PC-3 (cell line): ENCODE measurements at places on chromosomes 2 and 18.
A peak's percentile ranks its signal among the peaks of the same experiment; 100 is the strongest.

- no peak for DNase-seq
These were observed 2.8 kb downstream of the PECR start for GRCh38 chr2:216078776-216079175.

DNA sequence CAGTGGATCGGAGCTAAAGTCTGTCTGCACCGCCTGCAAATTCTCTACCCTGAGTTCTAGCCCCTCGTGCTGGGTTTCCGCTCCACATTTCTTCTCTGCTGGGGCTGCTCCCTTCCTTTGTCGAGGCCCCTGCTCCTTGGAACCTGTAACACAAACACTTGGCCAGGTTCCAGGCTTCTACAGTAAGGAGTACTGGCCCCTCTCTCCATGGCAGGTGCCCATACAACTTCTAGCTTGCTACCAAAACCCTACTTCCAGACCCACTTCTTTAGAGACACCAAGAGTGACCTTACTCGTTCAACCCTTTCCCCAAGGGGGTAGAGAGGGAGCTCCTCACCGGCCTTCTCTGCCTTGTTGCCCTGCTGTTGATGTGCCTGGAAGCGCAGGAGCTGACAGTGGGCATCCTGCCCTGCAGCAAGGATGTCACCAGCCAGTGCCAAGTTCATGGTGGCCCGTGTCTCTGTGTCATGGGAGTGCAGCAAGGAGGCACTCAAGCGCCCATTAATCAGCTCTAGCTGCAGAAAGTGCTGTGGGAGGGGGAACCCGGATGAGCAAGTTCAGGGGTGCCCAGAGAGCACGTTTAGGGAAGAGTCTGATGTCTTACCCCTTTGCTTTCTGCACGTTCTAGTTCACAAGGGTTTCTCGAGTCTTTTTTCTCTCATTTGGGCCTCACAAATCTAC, 1.1 kb downstream of the PREB start:
- no peak for DNase-seq

- peak; percentile 12 for DNase-seq
These were observed 32.2 kb downstream of the RFX8 start for GRCh38 chr2:101442667-101443061.

GRCh38 chr2:239468491-239469105, 67.8 kb upstream of the HDAC4 start:
- DNase-seq, result no peak

- DNase-seq, result no peak
These were observed 317.9 kb downstream of the GBX2 start for GRCh38 chr2:235850289-235850688.

DNA sequence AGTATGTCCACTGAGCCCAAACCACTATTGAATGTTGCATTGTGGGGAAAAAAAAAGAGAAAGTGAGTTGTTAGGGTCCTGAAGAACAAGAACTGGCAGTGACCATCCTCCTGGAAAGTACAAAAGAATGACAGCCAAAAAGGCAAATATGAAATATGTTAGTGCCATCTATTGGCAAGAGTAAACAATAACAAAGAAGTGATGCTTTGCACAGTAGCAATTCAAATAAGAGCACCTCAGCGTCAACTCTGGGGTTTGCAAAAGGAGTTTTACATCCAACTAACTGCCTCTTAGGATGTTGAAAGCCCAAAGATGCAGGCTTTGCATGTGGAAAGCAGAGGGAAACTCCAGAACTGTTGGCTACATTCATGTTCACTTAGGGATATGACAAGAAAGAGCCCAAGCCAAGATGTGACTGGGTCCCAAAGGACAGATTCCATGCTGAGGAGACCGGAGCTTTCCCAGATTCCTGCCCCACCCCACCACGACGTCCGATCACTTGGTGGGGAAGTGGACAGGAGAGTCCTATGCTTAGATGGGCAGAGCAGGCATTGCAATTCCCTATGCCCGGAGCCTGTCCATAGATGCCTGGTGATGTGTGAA, 15.6 kb downstream of the TRABD2A start:
- DNase-seq, result peak; percentile 61

- DNase-seq, result peak; percentile 4
These were observed 47.3 kb upstream of the GULP1 start for GRCh38 chr2:188244383-188244782.

- no peak for DNase-seq
These were observed 2.1 kb downstream of the NEURL3 start for GRCh38 chr2:96502891-96503636.

DNA sequence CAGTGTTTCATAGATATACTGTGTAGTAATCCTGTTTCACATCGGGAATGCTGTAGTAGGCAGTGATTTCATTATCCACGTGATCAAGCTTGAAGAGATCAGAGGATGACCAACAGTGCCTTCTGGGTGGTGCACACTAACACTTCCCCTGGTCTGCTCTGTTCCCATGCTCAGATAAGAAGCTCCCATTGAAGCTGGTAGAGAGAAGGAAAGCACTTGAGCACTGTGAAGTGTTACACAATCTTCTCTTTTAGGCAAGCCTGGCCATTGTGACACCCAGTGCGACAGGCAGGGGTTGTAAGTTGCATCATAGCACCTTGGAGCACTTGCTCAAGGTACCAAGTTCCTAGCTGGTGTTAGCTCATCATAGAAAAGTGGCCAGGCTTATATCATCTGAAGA, 30.6 kb upstream of the GPD2 start:
- no peak for DNase-seq

GRCh38 chr2:46561731-46562450, 82.5 kb downstream of the TMEM247 start:
- DNase-seq, result no peak

- DNase-seq, result no peak
These were observed 312.2 kb upstream of the EPAS1 start for GRCh38 chr2:45984896-45985473.

DNA sequence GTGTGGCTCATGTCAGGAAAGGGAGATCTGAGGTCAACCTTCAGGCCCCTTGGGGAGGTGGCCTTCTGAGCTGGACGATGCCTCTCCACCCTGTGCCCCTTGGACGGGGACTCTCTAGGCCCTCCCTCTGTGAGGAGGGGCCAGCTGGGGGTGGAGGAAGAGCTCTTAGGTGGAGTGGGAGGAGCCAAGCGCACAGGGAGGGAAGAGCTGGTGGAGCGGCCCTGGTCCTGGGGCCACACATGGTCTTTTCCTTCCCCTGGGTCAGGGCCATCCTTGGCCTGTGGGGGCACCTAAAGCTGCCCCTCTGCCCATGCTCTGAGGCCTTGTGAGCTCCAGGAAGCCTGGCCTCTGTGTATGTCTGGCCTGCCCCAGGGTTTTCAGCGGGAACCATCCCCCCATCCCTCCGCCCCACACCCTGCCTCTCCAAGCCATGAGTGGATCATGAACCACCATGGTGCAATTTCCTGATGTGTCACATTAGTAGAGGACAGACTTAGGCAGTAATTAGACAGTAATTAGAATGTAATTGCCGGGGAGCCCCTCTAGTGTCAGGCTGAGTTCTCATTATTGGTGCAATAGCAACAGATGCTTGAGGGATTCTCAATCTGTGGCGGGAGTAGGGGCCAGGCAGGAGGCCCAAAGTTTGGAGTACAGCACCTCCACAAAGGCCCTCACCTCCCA, 63.0 kb downstream of the GLI2 start:
- DNase-seq, result no peak

DNA sequence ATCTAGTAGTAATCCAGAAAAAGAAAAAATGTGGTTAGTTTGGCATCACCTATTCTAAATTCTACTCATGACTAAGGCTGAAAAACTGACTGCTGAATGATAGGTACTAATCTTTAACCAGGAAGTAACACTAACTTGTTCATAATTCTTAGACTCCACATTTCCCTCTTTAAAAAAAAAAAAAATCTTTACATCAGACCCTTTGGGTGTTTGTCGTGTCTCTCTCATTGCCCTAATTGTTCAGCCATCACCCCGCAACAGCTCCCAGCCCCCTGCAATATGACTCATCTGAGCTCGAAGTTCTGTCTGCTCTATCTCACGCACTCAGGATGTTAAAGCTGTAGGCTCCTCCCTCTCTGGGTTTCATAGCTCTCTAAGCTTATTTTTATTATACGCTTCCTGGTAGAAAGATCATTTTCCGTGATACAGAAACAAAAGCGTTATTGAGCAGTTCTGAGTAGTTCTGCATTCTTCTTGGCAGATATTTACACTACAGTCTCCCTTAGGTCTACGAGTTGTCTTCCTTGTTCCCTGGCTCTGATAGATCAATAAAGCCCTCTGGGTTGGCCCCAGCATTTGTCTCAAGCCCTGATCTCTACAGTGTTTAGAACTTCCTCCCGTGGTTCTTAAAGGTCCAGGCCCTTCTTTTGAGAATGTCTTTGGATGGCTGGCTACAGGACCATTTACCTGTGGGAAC, 95.6 kb downstream of the TNFRSF11A start:
- peak; percentile 79 for DNase-seq

DNA sequence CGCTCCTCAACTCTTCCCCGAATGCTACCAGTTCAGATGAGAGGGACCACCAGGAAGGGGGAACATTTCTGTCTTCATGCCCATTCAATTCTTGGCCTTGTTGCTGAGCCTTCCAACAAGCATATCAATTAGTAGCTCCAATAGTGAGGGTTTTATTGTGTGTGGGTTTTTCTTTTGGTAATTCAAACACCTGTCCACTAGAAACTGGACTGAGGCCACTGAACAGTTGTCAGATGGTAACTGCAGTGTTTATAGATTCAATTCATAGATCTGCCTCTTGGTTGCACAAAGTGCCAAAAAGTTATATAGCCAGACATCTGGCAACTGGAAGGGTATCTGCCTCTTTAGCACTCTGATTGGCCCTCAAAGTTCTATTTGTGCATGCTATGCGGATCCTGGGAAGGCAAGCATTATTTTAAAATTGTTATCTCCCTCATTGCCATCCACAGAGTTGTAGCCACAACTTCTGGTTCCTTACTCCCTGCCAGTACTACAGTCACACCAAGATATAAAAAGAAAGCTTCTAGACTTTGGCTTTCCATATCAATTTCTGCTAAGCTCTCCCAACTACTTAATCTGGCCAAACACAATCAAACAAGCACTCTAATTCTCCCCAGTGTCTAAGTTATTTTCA, 83.3 kb upstream of the ZNF521 start:
- DNase-seq, result no peak

DNA sequence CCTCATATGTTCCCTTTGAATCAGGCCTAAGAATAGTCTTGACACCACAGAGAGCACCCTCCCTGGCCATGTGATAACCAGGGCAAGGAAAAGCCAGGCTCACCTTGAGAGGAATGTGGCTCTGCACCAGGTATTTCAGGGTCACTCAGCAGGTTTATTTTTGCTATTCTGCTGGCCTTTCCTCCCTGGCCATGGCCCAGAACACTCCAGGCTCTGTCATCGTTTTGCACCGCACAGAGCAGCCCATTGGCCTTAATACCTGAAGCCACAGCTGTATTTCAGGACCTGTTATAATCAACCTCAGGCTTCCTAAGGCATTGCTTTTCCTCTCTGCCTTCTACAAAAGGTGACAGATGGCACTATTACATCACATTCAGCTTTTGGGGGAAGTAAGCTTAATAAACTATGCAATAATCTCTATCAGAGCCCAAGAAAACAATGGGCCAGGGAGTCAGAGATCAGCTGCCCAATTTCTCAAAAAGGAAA, 668.3 kb downstream of the IRS1 start:
- no peak for DNase-seq

DNA sequence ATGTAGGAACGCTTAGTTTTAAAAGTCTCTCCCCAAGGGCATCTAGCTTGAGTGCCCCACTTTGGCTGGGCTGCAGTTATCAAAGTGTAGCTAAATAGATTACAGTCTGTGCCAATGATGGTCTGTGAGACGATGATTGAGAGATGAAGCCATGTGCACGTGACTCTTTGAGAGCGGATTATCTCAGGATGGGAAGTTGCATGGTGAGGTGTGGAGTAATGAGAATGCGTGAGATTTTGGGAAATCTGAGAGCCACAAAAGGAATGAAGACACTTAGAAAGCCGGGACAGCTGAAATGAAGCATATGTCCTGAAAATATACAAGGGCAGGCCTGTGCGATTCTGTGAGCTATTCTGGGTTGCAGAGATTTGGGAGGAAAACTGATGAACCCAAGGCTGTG, 370.0 kb downstream of the TGIF1 start:
- no peak for DNase-seq

DNA sequence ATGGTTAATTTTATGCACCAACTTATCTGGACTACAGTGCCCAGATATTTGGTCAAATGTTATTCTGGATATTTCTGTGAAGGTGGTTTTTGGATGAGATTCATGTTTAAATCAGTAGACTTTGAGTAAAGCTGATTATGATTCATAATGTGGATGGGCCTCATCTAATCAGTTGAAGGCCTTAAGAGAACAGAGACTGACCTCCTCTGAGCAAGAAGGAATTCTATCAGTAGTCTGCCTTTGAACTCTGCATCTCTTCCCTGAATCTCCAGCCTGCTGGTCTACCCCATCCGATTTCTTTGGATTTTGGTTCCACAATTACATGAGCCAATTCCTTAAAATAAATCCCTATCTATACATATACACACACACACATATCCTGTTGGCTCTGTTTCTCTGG, 82.8 kb upstream of the MAP4K3 start:
- no peak for DNase-seq

- DNase-seq, result no peak
These were observed 278.7 kb downstream of the BCL2 start for GRCh38 chr18:63040788-63041410.

GRCh38 chr2:37507051-37507410, 162.6 kb downstream of the QPCT start:
- DNase-seq, result no peak

DNA sequence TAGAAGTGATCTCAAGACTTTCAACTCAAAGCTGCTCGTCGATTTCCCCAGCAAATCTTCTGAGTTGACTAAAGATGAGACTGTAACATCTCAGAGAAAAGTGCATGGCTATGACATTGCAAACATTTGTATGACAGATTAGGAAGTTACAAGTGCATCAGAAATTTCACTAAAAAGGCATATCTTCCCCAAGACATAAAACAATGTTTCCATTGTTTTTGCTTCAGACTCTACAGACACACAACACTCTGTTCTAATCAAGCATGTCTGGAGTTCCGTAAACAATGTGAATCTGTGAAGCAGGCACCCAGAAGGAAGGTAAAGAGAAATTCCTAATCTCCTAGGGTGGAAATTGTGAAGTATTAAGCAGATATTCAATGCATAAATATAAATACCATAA, 144.6 kb upstream of the LYPD1 start:
- DNase-seq, result no peak

GRCh38 chr2:9578467-9579235, 23.0 kb upstream of the ADAM17 start:
- DNase-seq, result no peak

DNA sequence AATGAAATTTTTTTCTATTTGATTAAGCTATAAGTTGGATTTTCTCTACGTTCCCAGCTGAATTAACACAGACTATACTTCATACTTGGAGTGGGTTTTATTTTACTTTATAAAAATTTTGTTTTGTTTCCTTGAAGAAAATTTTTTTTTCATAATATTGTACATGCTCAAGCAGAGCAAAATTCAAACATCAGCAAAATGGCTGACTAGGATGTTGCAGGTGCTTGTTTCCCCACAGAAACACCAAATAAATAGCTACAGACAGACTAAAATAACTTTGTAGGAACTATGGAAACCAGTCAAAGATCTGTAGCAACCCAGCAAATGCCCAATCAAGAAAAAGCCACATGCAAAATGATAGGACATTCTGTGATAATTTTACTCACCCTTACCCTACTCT, 82.3 kb downstream of the CCDC138 start:
- DNase-seq, result no peak

GRCh38 chr2:152134488-152135280, 35.8 kb upstream of the CACNB4 start:
- no peak for DNase-seq
